Activated T-helper 2 cell treated with anti-CD3 and anti-CD28 coated beads, Interferon-gamma antibody, Interleukin-2, Interleukin-4, amounts not matched to agents 10 μg/mL and 5 μg/mL and 100 μg/mL, durations not matched to agents 14 hours and 24 hours and 36 hours (primary cell): ENCODE measurements at places on chromosomes 6 and 20.

DNA sequence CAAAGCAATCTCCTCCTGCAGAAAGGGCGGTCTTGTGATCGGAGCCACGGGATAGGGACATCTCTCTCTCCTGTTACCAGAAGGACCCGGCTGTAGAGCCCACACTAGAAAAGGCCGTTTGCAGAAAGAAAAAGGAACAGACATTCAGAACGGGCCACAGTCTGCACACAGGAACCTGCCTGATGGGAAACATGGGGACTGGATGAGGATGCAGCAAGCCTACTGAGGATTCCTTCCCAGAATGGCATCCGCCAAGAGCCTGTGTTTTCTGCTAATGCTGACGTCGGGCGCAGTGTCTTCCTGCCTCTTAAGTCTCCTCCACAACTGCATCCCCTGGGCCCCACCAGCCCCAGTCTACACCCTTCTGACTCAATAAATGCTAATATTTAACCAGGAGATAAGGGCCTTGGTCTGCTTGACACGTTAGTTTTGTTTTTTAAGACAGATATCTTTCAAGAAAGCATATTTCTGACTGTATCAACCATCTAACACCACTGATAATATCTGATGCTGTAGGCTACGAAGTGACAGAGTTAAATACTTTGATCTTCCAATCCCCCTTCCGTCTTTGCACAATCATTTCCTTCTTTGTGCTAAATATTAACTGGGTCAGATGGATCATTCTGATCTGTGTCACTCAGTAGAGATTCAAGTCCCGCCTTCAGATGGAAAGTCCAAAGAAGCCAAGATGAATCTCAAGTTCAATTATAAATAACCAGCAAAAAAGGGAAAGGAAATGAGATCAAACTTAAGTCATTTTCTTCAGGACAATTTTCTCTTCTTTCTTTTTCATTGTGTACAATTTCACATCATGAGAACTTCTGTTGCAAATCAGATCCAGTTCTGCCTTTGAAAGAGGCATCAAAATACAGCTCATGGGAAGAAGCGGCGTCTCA lies 20.7 kb downstream of the FAM50B start:
- no peak for DNase-seq

GRCh38 chr6:29749668-29750067 lies 26.4 kb downstream of the HLA-F start:
- DNase-seq: no peak

DNA sequence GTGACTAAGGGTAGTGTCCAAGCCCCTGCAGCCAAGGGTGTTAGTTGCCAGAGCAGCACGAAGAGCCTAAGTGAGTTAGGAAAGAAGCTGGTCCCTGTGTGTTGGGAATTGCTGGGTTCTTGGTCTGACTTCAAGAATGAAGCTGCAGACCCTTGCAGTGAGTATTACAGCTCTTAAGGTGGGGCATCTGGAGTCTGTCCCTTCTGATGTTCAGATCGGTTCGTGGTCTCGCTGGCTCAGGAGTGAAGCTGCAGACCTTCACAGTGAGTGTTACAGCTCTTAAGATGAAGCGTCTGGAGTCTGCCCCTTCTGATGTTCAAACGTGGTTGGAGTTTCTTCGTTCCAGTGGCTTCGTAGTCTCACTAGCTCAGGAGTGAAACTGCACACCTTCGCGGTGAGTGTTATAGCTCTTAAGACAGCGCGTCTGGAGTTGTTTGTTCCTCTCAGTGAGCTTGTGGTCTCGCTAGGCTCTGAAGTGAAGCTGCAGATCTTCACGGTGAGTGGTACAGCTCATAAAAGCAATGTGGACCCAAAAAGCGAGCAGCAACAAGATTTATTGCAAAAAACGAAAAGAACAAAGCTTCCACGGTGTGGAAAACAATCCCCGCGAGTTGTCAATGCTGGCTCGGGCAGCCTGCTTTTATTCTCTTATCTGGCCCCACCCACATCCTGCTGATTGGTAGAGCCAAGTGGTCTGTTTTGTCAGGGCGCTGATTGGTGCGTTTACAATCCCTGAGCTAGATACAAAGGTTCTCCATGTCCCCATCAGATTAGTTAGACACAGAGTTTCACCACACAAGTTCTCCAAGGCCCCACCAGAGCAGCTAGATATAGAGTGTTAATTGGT lies 31.8 kb downstream of the PXDC1 start:
- DNase-seq: no peak

DNA sequence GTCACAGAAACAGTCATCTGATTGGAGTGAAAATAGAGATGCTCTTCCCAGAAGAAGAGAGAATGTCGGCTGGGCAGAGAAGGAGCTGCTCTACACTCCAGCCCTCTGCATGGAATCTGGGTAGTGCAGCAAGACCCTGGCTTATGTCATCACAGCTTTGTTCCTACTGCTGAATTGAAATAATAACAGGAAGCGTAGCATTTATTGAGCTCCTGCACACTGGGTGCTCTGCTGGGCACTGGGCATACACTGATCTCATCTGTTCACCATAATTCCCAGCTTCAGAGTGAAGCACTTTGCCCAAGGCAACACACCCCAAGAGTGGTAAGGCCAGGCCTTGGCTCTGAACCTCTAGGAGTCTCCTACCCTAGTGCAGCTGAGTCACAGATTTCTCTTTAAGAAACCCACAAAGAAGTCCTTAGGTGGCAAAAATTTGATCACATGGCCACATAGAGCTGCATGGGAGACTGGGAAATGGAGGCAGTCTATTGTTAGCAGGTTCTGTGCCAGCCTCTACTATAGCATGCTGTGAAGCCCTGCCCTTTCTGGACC lies 3.9 kb upstream of the SDCBP2 start:
- no peak for DNase-seq

DNA sequence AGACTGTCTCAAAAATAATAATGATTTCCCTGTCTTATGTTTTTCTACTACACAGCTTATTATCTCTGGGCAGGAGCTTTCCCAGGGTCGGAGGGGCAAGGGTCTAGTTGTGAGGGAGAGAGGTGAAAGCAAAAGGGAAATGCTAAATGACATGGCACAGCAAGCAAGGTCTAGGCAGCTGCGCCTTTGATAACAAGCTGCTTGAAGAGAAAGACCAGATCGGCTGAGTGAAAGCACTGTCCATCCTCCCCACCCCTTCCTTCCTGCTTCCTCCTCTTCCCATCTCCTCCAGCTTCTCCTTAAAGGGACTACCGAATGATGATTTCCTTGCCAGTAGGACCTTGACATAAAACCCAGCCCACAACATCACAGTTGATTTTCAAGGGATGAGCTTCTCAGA lies 158.1 kb upstream of the AKAP12 start:
- no peak for DNase-seq

DNA sequence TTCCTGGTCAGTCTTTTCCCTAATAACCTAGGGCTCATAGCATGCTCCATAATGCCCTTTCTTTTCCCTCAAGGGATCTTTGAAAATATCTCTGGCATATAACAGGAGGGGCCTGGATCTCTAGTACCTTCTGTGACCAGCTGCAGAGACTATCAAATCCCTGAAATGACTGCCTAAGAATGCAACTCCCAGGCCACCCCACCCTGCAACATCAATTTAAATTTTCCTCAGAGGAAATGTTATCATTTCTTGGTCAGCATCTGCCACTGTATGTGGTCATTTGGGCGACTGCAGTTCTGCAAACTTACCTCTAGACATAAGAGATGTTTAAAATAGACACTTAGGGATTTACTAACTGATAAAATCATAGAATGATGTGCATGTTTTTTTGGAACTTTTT lies 200.2 kb downstream of the KCNQ5 start:
- DNase-seq: no peak

GRCh38 chr6:146847426-146847825 lies 248.7 kb downstream of the ADGB start:
- no peak for DNase-seq

GRCh38 chr20:46123482-46124245 lies 5.5 kb downstream of the CD40 start:
- DNase-seq: no peak

DNA sequence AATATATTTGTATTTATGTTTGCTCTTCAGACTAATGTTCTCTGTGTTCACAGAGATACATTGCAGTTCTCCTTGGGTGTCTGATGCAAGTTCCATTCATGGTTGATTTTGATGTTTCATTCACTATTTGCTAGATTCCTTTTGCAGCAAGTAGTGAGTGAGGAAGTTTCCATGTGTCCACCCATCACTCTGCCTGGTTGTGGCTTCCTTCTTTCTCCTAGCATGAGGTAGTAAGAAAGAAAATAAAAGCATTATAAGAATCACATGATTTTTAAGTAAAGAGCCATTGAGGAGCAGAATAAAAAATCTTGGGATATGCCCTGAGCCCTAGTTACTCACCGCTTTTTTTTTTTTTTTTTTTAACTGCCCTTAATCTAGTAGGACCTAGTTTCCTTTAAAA lies 8.7 kb downstream of the SASH1 start:
- DNase-seq: no peak

DNA sequence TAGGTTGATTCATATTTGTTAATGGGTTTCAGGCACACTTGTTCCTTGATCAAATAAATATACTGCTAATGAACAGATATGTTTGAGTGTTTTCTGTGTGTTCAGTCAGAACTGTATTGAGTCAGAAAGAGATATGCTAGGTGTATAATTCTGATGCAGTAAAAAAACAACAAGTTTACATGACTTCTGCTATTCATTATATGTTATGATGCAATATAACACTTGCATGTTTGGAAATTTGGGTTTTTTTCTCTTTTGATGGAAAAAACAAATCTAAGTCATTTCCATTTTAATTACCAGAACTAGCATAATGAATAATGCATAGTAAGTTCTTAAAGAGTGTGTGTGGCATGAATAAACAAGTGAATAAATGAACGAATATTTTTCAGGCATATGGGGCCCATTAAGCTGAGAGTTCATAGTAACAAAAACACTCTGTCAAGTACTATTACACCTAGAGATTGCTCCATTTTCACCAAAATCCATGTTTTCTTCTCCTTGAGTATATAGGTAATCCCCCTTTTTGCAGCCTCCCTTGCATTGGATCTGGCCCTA lies 208.3 kb upstream of the NT5E start:
- no peak for DNase-seq

- DNase-seq: no peak
Observed at GRCh38 chr6:155939253-155939652, 483.6 kb upstream of the NOX3 start.

- no peak for DNase-seq
Observed at GRCh38 chr6:149230712-149231460, 86.6 kb upstream of the TAB2 start.

GRCh38 chr6:87699576-87699975 lies 2.5 kb downstream of the AKIRIN2 start:
- DNase-seq: no peak

DNA sequence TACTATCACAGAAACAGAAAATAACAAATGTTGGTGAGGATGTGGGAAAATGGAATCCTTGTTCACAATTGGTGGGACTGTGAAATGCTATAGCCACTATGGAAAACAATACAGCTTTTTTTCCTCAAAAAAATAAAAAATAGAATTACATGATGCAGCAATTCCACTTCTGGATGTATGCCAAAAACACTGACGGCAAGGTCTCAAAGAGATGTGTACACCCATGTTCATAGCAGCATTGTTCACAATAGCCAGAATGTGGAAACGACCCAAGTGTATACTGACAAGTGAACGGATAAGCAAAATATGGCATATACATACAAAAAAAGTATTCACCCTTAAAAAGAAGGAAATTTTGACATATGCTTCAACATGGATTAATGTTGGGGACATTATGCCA lies 213.4 kb downstream of the KHDC1L start:
- no peak for DNase-seq

DNA sequence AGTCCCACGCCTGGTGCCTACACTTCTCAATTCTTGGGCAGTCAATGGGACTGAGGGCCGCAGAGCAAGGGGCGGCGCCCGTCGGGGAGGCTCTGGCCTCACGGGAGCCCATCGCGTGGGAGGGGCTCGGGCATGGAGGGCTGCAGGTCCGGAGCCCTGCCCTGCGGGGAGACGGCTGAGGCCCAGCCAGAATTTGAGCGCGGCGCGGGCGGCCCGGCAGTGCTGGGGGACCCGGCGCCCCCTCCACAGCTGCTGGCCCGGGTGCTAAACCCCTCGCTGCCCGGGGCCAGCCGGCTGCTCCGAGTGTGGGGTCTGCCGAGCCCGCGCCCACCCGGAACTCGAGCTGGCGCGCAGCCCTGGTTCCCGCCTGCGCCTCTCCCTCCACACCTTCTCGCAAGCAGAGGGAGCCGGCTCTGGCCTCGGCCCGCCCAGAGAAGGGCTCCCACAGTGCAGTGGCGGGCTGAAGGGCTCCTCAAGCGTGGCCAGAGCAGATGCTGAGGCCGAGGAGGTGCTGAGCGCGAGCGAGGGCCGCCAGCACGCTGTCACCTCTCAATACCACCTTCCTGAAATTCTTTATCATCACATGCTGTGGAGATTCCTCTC lies 58.5 kb downstream of the BAK1 start:
- DNase-seq: no peak

- DNase-seq: no peak
Observed at GRCh38 chr6:44649365-44650025, 262.0 kb downstream of the CDC5L start.

- no peak for DNase-seq
Observed at GRCh38 chr6:28710466-28711191, 184.9 kb downstream of the GPX5 start.

DNA sequence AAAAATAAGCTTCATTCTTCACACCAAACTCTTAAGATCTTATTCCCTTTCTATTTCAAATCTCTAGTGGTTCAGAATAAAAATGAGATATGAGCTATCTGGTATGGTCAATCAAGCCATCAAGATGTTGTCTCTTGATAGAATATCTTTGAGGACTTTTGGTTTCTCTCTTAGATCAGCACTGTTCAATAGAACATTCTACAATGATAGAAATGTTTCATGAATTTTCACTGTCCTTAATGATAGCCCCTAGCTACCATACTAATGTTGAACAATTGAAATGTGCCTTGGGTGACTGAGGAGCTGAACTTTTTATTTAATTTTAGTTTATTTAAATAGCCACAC lies 24.1 kb upstream of the HINT3 start:
- DNase-seq: no peak

DNA sequence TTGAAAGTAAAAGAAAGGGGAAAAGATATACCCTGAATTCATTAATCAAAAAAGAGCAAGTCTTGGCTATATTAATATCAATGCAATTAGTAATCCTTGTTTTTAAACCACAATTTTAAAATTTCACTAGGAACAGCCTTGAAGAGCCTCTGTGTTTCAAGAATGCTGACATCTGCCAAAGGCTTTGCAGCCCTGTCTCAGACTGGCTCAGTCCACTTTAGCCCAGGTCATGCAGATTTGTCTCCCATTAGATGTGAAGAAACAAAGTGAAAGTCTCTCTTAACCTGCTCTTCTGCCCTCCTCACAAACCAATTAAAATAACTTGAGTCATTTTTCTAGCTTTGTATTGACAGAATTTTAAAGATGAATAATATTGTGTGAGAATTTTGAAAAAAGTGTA lies 102.7 kb upstream of the CARMIL1 start:
- no peak for DNase-seq
